ENCODE measurements at places on chromosomes 5 and 9. TPM values are rescaled to one million over a fixed set of nuclear protein-coding genes. Genes with fewer than 3 reads are reported as not detected.

Gene C9
- total RNA-seq: 0.46 TPM

Gene ADAMTS13
- 2.8 TPM for total RNA-seq

Gene OR13C8
- not detected for total RNA-seq

Gene BSPRY
- total RNA-seq: not detected

Gene ZNF484
- 19.6 TPM for total RNA-seq

Gene KIAA0825
- 5.0 TPM for total RNA-seq

Gene HAVCR1
- not detected for total RNA-seq

Gene SNCAIP
- 13.1 TPM for total RNA-seq

Gene MOCS2
- 44.2 TPM for total RNA-seq

Gene TMEM232
- total RNA-seq: 1.7 TPM

Gene CD74
- total RNA-seq: 0.89 TPM

Gene SPATA31A7
- not detected for total RNA-seq

Gene CER1
- total RNA-seq: not detected

Gene SH3GL2
- not detected for total RNA-seq

Gene ZDHHC11B
- total RNA-seq: not detected

Gene SPOCK1
- 587 TPM for total RNA-seq

Gene IL3
- not detected for total RNA-seq

Gene TEK
- total RNA-seq: 89.3 TPM

Gene PCDHGB2
- 2.4 TPM for total RNA-seq

Gene ANKRD33B
- total RNA-seq: 2.4 TPM

Gene CBY3
- not detected for total RNA-seq

Gene VLDLR
- 50.5 TPM for total RNA-seq

Gene FBP2
- not detected for total RNA-seq

Gene XRCC4
- total RNA-seq: 73.0 TPM

Gene NR2F1-AS1
- total RNA-seq: 15.4 TPM

Gene TDRD7
- 9.2 TPM for total RNA-seq

Gene TUSC1
- total RNA-seq: 10.4 TPM

Gene GNAQ
- 73.3 TPM for total RNA-seq

Gene SPINK13
- not detected for total RNA-seq

Gene SCGB3A2
- total RNA-seq: not detected

Gene NPM1
- 1,194 TPM for total RNA-seq

Gene RAB3C
- total RNA-seq: not detected

Gene ANKRD55
- under 0.01 TPM for total RNA-seq

Gene SPATA31E1
- not detected for total RNA-seq

Gene SLC23A1
- total RNA-seq: not detected

Gene CD72
- total RNA-seq: 1.2 TPM

Gene LMX1B
- total RNA-seq: not detected

Gene HINT1
- total RNA-seq: 134 TPM

Gene PGM5
- 3.0 TPM for total RNA-seq

Data from smooth muscle cell of the umbilical artery (primary cell).